Stimulated activated CD4-positive, alpha-beta T cell treated with anti-CD3 and anti-CD28 coated beads, Interleukin-4, amount 100 ng/mL, for 4 hours (primary cell): ENCODE measurements at places on chromosomes 6 and 20.

DNA sequence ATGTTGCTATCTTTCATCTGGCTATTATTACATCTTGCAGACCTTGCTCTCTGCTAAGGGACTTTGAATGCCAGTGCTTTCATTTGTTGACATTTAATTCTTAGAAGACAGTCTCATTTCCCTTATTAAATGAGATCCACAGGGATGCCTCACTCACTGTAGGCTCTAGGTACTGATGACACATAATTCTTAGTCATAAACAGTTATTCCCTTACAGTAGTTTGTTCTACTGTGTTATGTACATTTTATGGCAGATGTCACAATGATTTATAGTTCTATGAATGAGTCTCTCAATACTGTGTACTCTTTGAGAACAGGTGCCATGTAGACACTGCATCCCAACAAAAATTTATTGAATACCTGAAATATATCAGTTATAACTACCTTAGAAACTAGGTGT, 70.3 kb downstream of the FAM83B start:
- DNase-seq: no peak

DNA sequence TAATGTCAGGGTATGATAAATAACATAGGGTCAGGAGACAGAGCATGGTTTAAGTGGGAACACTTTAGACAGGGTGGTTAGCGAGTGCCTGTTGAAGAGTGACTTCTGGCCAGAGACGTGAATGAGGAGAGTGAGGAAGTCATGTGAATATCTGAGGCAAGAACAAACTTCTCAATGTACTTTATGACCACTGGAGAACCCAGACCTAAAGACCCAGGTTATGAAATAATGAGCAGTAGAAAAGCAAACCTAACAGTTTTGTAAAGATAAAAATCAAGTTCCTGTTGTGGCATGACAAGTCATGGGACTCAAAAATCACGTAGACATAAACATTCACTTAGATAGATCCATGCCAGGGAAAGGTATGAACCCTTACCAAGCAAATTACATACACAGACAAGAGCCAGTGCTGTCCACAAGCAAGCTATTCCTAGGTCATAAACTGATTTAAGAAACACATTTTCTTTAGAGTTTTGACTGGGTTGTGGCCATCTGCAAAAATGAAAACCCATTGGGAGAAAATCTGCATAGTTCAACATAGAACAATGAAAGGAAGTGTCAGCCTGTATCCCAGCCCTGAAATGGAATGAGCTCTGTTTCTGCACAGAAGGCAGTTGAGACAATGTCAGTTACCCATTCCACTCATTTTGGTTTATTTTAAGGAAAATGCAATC, 2.2 kb upstream of the MYCT1 start:
- no peak for DNase-seq

DNA sequence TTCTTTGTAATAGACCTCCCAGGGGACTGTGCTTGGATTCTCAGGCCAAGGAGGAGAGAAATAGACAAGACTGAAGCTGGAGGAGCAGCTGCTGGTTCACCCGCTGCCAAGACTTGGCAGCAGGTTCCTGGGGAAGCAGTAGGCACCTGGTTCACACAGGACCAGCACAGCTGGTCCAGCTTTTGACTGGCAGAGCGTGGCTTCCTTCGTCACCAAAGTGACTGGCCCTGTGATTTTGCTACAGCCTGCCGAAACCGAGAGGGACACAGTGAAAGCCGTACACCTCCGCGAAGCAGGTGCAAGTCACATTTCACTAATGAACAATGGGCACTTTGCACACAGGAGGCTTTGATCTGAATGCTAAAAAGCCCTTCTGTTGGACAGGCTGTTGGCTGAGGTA, 199.0 kb downstream of the RNF144B start:
- DNase-seq: no peak

- DNase-seq: no peak
These were observed 4.5 kb upstream of the C20orf202 start for GRCh38 chr20:1198751-1199150.

DNA sequence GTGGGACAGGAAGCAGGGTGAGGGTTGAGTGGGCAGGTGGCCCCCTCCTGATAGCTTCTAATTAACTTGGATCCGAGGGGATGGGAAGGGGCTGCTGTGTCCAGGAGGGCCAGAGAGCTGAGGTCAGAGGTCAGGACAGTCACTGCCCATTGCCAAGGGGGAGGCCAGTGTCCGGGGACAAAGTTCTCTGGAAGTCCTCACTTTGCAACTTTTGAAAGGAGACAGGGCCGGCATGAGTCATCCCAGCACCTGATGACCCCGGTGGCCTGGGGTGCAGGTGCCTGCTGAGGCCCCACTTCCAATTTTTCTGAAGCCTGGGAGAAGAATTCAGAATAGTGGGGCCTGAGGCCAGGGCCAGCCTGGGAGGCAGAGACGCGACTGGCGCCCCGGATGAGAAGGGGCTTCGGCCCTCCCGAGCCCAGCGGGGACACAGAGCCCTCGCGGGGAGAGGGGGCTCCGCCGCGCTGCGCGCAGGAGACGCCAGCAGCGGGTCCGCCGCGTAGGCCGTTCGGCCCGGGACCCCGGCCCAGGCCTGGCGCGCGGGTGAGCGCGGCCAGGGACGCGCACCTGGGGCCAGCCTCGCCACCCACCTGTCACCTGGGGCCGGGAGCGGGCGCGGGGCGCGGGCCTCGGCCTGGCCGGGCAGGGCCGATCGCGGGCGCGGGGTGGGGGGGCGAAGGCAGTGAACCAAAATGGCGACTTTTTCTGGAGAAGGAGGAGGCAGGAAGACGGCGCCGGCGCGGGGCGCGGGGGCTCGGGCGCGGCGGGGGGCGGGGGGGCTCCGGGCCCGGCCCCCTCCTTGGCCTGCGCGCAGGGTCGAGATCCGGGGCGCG, 586 bp downstream of the ZNF512B start:
- no peak for DNase-seq

DNA sequence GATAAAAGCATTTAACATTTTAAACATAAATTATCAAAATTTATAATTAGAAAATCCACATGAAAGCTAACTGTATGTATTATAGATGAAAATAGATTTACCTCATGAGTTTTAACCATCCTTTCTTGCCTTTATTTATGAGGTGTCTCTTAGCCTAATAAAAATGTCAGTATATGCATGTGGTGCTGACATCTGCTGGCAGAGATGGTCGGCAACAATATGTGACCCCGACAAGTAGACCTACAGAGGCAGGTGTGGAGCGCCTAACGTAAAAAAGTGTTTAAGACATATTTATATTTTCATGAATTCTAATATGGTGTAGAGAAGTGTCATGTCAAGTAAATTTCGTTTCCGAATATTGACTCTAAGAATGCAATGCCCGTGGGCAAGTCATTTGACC, 149.0 kb upstream of the FUT9 start:
- DNase-seq: no peak

DNA sequence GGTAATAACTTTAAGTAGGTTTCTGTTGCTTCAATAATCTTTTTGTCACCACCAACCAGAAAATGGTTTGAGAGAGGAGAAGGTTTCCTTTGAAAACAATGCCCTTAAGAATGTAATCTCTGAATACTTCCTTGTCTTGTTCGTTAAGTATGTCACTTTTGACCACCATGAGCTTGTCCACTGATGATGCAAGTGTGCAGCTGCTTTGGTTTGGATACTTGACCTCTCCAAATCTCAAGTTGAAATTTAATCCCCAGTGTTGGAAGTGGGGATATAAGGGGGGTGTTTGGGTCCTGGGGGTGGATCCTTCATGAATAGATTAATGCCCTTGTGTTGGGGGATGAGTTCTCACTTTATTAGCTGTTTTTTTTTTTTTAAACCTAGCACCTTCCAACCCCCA, 985.4 kb downstream of the EPHA7 start:
- no peak for DNase-seq

GRCh38 chr20:3218307-3218988, 9.2 kb downstream of the ITPA start:
- peak; percentile 58 for DNase-seq

- no peak for DNase-seq
These were observed 24.6 kb downstream of the DNAAF9 start for GRCh38 chr20:3382836-3383235.

GRCh38 chr6:167317172-167317571, 7.7 kb upstream of the TTLL2 start:
- DNase-seq: no peak

DNA sequence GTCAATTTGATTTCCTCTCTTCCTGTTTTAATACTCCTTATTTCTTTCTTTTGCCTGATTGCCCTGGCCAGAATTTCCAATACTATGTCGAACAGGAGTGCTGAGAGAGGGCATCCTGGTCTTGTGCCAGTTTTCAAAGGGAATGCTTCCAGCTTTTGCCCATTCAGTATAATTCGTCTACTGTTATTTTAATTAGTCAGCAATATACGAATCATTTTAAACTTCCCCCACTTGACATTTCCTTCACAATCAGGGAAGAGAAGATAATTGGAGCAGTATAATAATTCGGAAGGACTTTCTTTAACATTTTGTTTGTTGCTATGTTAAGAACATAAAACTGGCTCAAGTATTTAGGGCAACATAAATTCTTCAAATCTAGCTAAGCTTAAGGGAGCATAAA, 860.3 kb upstream of the SLC35B3 start:
- DNase-seq: no peak

DNA sequence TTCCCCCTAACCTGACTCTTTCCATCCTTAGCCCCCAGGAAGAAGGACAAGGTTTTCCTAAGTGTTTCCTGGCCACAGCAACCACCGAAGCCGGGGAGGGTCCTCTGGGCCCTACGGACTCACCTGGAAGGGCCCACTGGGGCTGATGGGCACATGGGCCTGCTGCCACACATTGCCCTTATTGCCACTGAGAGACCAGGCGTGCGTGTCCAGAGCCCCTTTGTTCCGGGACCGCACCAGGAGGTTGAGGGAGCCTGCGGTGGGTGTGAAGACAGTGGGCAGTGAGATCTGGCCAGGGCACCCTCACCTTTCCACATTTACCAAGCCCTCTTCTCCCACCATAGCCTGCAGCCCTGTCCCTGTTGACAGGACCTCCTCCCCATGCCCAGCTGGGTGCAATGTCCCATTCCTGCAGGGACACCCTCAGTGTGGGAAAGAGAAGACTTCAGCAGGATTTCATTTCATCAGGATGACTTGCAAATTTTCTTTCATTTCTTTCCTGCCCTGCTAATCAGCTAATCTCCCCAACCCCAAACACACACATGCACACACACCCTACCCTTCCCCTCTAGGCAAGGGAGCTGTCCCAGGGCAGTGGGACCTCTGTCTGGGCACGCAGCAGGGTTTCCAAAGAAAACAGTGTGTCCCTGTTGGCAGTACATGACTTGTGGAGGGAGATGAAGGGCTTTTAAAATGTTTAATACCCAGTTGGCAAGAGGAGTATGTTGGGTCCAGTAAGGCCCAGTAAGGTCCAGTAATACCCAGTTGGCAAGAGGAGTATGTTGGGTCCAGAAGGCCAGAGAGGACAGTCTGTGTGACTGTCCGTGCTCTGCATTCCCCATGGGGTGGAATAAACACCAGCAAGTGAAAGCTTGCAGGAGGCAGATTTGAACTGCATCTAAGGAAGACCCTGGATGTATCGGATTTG, 59.0 kb downstream of the MDGA1 start:
- no peak for DNase-seq
